ENCODE measurements at places on chromosomes 12 and 14.

- DNase-seq = peak; percentile 23
Measured at GRCh38 chr12:124564232-124564958, 3.0 kb downstream of the NCOR2 start.

DNA sequence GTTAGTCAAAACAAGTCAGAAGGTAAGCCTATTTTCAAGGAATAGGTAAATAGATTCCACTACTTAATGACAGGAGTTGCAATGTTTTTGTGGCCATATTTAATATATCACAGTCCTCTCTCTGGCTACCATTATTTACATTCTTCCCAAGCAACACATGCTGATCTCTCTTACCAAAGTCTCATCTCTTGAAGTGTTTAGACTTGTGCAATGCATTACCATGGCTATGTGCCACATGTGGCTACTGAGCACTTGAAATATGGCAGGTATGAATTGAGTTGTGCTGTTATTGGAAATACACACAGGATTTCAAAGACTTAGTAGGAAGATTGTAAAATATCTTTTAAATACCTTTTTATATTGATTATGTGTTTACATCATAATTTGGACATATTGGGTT lies 262.4 kb upstream of the PDE3A start:
- no peak for DNase-seq

GRCh38 chr14:69700575-69700974 lies 66.4 kb upstream of the SRSF5 start:
- DNase-seq = no peak

GRCh38 chr12:57110104-57111030 lies 795 bp downstream of the STAT6 start:
- peak; percentile 23 for DNase-seq

- DNase-seq = no peak
Measured at GRCh38 chr14:61515436-61516117, 179.7 kb upstream of the HIF1A start.

DNA sequence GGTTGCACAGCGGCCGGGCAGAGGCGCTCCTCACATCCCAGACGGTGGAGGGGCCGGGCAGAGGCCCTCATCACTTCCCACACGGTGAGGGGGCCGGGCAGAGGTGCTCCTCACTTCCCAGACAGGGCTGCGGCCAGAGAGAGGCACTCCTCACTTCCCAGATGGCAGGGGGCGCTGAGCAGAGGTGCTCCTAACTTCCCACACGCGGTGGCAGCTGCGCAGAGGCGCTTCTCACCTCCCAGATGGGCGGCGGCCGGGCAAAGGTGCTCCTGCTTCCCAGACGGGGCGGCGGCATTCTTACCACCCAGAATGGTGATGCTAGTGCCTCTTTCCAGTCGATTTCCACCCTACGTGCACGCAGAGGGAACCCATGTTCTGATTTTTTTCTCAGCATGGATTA lies 304.4 kb downstream of the RGS6 start:
- no peak for DNase-seq

DNA sequence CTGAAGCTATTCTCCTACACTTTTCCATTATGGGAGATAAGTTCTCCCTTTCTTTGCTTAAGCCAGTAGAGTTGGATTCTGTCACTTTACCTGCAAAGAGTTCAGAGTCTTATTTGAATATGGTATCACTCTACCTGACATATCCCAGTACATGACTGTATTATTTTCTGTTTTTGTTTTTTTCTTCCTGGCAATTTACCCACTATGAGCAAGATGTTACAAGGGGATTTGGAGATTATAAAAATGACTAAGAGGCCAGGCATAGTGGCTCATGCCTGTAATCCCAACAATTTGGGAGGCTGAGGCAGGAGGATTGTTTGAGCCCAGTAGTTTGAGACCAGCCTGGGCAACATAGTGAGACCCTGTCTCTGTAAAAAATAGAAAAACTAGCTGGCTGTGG lies 46.4 kb upstream of the CHST11 start:
- no peak for DNase-seq

GRCh38 chr14:80356413-80356812 lies 145.1 kb upstream of the DIO2 start:
- DNase-seq = no peak

DNA sequence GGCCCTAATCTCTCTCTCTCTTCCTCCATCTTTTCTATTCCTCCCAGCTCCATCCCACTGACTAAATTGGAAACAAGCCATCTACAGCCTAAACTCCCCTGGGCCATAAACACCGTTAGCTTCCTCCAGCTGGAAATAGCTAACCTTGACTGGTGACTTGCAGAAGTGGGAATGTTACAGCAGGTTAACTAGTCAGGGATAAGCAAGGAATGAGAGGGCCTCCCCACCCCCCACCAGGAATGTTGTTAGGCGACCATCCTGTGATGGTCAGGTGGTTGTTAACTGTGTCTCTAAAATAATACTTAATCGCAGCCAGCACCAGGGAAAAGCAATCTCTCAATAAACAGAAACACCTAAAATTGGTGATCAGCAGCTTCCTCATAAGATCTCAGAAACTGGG lies 40.8 kb downstream of the MIS18BP1 start:
- DNase-seq = no peak

GRCh38 chr12:15863372-15863771 lies 18.8 kb upstream of the STRAP start:
- DNase-seq = no peak

GRCh38 chr14:99125113-99125512 lies 146.9 kb downstream of the BCL11B start:
- no peak for DNase-seq

DNA sequence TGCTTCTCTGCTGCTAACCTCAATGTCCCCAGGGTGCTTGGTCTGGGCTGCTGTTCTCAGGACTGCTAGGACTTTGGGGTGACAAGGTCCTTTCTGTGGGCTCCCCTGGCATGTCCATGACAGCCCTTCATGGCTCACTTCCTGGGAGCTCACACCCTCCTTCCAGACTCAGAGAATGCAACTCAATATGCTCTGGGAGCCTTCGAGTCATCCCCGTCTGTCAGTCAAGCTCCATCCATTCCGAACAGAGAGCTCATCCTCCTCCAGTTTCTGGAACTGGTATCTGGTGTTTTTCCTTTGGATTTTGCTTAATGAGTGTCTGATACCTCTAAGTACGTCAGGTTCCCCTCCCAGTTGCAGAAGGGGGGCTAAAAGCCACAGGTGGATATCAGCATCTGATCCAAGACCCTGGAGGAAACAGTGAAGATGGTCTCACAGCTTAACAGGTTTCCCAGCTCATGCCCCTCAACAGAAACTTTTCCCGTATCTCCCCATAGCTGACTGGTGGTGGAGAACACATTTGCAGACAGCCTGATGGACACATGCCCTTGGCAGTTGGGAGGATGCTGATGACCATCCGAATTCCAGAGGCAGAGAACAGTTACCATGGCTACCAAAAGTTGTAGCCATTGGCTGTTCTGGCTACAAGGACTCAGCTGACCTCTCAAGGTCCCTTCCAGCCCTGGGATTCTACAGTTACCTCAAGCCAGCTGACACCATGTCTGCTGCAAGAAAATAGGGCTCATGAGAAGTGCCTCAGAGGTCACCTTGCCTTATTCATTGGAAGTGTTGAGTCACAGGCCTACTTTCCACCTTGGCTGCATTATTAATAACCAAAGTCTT lies 9.5 kb upstream of the RAB35 start:
- DNase-seq = no peak

DNA sequence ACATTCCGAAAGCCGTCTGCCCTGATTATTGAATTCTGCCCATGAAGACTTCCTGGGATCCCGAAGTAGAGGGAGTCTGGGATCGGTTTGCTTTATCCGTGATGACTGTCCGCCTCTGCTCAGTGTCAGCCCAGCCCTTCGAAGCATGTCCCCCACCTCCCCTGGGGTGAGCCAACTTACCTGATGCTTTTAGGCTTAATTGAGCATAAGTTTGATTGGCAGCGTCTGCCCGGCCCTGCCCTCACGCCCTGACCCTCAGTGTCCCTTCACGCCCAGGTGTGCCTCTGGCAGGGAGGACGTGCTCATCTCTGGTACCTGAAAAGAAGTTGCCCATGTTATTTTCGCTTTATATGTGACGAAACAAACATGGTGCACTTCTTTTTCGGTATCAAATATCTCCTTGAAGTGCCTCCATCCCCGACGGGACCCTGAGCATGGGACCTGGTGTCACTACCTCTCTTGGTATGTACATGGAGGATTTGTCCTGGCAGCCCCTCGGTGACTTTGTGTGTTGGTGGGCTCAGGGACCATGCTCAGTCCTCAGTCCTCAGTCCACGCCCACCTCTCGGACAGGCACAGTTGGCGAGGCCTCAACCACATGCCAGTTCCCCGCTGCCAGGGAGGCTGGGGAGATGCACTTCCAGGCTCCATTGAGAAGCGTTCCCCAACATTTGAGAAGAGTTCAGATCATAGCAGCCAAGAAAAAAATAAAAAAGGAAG lies 130.1 kb upstream of the RTL1 start:
- no peak for DNase-seq

GRCh38 chr14:92847278-92847677 lies 53.2 kb downstream of the GOLGA5 start:
- peak; percentile 77 for DNase-seq

DNA sequence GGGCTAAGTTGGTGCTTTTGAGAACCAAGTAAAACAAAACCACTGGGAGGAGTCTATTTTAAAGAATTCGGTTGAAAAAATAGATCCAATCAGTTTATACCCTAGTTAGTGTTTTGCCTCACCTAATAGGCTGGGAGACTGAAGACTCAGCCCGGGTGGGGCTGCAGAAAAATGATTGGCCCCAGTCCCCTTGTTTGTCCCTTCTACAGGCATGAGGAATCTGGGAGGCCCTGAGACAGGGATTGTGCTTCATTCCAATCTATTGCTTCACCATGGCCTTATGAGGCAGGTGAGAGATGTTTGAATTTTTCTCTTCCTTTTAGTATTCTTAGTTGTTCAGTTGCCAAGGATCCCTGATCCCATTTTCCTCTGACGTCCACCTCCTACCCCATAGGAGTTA lies 1.8 kb upstream of the RAB5B start:
- no peak for DNase-seq

DNA sequence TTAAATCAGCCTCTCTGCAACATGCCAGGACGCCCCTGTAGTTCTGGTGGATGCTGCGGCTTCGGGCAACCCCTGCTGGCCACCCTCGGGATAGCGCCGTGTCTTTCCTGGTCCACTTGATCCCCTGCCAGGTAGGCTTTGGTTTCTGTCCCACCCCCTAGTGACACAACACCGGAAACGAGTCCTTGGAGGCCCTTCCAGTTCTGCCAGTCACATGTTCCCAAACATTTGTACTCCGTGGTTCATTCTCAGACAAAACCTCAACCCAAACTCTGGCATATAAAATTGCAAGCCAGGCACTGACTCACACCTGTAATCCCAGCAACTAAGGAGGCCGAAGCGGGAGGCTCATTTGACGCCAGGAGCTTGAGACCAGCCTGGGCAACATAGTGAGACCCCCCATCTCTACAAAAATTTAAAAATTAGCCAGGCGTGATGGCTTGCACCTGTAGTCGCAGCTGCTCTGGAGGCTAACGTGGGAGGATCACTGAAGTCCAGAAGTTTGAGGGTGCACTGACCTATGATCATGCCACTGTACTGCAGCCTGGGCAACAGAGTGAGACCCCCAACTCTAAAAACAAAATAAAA lies 37.0 kb downstream of the RASAL1 start:
- DNase-seq = peak; percentile 91

DNA sequence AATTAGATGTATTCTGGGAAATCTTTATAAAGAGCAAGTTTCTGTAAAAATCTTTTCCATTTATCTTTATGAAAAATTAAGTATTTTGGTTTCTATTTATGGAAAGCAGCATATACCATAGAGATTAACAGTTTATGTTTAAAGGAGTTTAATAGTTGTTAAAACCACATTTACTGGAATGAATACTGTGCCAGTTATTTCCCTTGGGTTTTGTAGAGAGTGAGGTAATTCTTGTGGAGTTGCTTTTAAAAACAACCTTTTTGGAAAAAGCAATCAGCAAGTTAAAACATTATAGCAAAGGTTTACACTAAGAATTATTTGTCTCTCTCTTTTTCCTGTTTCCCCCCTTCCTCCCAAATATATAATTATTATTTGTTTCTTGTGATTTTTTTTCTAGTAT lies 34.9 kb downstream of the AEBP2 start:
- DNase-seq = no peak

DNA sequence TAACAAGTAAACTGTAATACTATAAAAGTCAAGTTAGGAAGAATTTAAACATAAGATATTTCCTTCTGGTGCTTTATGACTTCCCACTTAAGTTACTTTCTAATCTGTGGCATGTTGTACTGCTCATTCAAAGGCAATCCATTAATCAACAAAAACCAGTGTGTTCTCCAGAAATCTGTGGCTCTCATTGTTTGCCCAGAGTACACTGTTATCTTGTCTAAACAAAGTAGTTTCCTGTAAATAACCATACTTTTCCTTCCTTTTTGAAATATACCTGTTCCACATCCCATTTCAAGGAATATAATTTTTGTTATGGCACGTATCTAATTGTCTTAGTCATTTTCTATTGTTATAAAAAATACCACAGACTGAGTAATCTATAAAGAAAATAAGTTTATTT lies 184.1 kb downstream of the CCER1 start:
- DNase-seq = no peak

- no peak for DNase-seq
Measured at GRCh38 chr12:94641283-94641682, 9.1 kb downstream of the TMCC3 start.

- DNase-seq = no peak
Measured at GRCh38 chr14:92615451-92615850, 101.9 kb downstream of the RIN3 start.

DNA sequence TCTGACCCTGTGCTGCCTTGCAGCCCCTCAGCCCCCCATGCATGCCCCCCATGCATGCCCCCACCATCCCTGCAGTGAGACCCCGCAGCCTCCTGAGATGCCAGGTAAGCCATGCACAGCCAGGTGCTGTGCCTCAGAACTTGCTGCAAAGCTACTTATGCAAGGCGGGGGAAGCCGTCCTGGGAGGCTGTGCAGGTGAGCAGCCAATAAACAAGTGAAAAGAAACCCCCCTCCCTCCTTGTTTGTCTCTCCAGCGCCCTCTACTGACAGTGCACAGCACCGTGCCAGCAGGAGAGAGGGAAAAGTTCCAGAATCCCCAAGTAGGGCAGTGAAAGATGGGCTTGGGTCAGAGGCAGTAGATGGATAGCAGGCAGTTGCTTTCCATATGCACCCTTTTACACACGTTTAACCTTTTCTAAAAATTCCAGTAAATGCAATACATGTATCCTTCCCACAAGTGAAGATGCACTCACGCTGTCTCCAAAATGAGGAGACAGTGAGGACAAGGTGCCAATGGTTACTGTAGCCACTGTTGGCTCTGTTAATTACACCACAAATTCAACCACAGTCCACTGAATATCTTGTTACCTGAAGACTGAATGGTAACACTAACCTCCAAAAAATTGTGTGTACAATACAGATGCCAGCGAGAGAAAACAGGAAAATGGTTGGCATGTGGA lies 18.0 kb downstream of the TNFAIP2 start:
- peak; percentile 82 for DNase-seq

GRCh38 chr12:18811273-18811672 lies 73.4 kb downstream of the CAPZA3 start:
- no peak for DNase-seq

DNA sequence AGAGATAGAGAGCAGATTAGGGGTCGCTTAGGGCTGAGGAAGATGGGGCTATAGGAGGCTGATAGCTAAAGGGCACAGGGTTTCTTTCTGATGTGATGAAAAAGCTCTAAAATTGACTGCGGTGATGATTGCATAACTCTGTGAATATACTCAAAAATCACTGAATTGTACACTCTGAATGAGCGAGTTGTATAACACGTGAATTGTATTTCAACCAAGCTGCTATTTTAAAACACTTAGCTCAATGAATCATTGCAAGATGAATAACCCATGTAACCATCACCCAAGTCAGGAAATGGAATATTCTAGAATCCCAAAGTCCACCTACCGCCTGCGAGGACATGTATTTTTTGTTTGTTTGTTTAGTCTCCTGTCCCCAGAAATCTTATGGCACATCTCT lies 60.1 kb upstream of the CCND2 start:
- DNase-seq = no peak
